ENCODE measurements at places on chromosomes 1 and 21.
A peak's percentile ranks its signal among the peaks of the same experiment; 100 is the strongest.

DNA sequence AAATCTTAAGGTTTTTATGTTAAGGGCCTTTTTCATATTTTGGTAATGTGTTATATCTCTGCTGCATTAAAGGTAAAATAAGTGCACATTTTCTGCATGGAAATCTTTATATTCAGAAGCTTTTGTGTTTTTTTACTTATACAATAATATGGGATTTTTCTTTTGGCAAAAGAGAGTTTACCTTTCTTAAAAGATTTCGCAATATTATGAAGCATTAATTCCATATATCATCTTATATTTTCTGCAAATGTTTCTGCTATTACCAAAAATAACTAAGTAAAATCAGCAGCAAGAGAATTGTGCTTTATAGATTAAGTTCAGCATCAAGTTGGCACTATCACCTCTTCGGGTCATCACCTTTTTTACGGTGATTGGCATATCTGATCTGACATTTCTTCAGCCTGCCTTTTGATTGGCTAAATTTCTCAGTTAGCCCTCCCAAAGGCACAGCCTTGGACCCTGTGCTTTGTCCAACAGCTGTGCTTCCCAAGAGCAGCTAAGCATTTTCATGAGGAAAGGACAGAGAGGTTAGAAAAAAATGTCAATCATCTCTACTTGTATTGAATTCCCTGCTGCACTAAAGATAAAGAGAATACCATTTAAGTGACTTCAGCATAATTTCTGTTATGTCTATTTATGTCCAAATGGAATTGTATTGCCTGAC is 767.1 kb upstream of the PRMT6 start:
- DNase-seq: no peak

GRCh38 chr1:39098546-39099250 is 72.5 kb downstream of the NDUFS5 start:
- peak; percentile 58 for DNase-seq

DNA sequence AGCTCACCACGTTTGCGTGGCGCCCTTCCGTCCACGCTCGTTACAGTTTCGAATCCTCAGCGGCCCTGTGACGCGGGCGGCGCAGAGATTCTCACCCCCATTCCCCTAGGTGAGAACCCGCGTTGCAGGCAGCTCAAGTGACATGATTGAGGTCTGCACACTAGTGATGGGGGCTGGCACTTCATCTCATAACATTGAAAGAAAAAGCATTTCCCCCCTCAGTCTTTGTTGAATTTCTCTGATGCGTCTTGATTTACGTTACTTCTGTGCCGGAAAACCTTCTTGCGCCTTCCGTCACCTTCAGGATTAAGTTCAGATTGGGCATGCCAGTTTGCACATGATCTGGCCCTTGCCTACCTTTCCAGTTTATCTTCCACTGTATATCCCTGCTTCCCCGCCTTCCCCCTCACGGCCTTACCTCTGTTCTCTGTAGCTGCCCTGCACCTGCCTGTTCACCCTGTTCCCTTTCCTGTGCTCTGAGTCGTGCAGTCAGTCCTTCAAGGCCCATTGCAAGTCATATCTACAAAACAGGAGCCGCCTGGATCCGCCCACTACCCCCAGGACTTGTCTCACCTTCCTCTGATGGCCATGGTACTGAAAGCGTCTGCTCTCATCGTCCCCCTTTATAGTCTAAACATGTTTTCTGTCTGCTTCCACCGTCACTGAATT is 1.1 kb downstream of the CTPS1 start:
- peak; percentile 25 for DNase-seq

GRCh38 chr1:200233393-200233792 is 176.4 kb downstream of the ZNF281 start:
- DNase-seq: no peak

- no peak for DNase-seq
Measured at GRCh38 chr1:233261695-233262094, 33.8 kb downstream of the PCNX2 start.

GRCh38 chr1:162710345-162710744 is 78.1 kb downstream of the DDR2 start:
- no peak for DNase-seq

DNA sequence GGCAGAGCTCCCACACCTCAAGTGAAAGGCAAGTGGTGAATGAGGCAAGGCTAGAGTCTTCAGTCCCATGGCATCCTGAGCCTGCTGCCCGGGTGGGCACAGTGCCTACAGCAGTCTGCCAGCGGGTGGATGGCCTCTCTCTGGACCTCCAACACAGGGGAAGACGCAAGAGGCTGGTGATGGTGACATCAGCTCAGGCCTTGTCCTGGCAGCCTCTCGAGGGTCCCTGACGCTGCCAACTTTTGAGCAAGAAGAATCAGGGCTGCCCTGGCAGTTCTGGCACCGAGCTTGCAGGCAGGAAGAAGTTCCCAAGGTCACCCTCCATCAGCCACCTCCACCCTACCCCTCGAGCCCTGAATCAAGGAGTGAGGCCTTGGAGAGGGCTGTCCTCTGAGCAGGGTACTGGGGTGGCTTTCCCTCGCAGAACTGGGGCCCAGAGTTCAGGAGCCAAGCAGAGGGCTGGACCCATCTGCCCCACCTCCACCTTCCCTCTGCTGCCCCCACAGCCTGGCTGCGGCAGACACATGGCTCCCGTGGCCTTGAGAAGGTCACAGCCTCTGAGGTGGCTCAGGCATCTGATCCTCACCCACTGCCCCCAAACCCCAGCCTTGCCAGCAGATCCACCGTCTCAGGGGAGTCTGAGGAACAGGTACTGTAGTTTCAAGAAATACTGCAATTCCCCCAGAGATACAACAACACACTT is 5.8 kb downstream of the RAP1GAP start:
- no peak for DNase-seq

DNA sequence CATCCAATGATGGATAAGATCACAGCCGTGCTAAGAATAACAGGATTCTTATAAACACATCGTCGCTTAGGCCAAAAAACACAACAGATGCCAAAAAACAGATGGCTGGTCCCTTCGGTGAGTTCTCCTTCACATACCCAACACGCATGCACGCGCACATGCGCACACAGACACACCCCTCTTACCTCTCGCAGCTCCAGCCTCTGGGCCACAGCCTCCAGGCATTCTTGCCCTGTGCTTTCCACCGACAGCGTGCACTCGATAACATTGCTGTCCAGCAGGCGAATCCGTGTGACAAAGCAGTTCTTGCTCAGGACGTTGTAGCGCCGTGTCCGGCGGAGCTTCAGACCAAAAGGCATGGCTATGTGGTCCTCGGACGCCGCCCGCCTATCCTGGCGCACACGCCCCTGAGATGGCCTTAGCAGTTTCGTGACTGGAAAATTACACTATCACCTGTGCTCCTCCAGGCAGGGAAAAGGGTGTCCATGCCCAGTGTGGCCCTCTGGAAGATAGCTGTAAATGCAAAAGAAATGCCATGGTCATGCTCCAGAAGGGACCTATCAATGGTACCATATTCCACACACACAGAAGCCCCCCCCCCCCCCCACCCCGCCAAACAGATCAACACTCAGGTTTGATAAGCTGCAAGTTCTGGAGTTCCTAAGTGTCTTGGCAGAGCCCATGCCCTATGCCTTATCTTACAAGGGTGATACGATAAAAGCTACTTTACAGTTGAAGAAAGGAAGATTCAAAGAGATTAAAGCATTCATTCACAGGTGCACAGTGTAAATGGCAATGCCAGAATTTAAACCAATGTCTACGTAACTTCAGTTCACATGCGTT is 86.7 kb downstream of the PTPN14 start:
- no peak for DNase-seq

Data from stimulated activated CD4-positive, alpha-beta T cell treated with anti-CD3 and anti-CD28 coated beads, Interleukin-2, amount 100 ng/mL, for 4 hours (primary cell).